Renal cortex interstitium (tissue), 15 donors: ENCODE measurements at places on chromosomes 4 and X.

DNA sequence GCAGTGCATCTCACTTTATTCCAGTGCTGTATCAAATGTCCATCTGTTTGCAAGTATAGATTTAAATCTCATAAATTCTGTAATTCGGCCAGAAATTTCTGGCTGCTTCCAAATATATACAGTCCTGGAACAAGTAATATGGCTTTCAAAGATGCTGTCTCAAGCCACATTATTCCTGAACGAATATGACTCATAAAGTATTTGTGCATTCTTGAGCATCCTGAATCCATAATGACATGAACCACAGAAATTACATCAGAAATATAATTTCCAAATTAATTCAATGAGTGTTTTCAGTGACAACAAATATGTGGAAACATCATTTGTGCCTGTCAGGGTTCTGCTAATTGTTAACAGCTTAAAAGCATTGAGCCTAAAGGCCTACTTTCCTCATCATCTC, 140.9 kb upstream of the HPGD start:
- DNase-seq: no peak

DNA sequence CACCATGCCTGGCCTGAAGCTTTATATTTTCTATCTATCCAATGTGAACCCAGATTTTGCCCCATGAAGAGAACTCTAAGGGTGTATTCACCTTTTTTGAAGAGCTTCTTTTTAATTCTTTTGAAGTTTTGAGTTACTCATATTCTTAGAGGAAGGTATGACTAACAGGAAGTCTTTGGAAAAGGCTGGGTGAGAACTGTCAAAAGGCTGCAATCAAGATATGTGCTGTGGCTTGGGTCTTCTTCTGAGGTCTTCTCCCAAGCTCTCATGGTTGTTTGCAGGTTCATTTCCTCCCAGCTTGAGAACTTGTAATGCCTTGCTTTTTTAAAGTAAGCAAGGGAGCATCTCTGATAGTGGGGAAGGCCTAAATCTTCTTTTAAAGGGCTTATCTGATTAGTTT, 3.1 kb upstream of the C4orf17 start:
- no peak for DNase-seq

GRCh38 chr4:11842620-11843263, 414.0 kb upstream of the HS3ST1 start:
- DNase-seq: no peak

DNA sequence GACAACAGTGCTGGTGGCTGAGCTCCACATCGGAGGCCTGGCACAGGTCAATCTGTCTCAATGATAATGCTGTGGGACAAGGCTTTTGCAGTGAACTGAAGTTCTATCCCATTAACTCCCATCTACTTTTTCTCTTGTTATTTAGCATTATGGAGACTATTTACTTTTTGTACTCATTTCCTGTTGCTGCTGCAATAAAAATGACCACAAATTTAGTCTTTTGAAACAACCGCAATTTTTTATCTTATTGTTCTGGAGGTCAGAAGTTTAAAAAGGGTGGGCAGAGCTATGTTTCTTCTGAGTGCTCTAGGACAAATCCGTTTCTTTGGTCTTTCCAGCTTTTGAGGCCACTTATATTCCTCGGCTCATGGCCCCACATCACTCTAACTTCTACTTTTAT, 111.0 kb upstream of the PITX2 start:
- no peak for DNase-seq

DNA sequence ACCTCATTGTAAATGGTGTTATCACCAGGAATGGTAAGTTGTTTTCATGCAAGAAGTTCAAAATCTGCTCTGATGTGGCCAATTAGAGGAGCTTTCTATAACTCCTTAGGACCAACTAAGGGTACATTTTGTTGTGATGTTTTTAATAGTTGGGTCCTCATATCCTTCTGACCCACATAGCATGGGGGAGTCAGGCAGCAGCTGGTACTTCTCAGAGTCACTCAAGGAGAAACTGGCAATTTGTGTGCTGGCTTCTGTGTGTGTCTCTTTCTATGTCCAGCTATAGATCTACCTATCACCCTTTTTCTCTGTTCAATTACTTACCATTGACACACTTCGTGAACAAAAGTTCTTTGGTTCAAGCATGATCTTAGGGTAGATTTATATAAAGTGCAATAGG, 194.3 kb upstream of the TENM3 start:
- no peak for DNase-seq
